ENCODE measurements at places on chromosomes 13 and 19.

- no peak for DNase-seq
Observed at GRCh38 chr13:42971691-42972347, 20.2 kb downstream of the EPSTI1 start.

GRCh38 chr19:961866-962620 is 22.1 kb upstream of the WDR18 start:
- peak; percentile 72 for DNase-seq

GRCh38 chr13:79631051-79631659 is 150.2 kb downstream of the NDFIP2 start:
- DNase-seq = peak; percentile 96

DNA sequence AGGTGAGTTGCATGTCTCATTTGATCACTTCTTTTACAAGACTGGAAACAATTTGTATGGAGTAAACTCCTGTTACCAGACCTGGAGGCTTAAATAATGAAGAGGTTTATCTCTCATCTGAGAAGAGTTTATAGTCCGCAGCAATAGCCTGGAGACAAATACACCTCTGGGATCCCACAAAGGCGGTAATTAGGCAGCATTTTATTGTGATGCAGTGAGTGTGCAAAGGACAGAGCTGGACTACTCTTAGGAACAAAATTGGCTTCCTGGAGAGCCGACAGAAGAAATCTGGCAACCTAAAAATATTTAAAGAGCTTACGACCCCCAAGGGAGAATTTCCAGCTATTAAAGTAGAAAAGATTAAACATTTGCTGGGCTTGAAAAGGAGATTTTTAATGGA is 11.8 kb upstream of the KATNAL1 start:
- no peak for DNase-seq

- DNase-seq = no peak
Observed at GRCh38 chr19:31260171-31260933, 88.9 kb downstream of the TSHZ3 start.

- DNase-seq = no peak
Observed at GRCh38 chr13:99347335-99347878, 40.2 kb upstream of the GPR183 start.

DNA sequence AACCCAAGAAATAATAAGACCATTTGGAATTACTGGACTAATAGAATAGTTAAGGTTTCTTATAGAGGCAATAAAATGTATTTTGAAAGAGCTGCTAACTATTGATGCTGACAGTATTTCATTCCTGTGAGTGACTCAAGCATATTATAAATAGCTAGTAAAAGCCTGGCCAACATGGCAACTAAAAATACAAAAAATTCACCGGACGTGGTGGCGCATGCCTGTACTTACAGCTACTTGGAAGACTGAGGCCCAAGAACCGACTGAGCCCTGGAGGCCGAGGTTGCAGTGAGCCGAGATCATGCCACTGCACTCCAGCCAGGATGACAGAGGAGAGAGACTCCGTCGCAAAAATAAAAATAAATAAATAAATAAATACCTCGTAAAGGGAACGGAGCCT is 5.4 kb upstream of the ICAM3 start:
- peak; percentile 51 for DNase-seq

DNA sequence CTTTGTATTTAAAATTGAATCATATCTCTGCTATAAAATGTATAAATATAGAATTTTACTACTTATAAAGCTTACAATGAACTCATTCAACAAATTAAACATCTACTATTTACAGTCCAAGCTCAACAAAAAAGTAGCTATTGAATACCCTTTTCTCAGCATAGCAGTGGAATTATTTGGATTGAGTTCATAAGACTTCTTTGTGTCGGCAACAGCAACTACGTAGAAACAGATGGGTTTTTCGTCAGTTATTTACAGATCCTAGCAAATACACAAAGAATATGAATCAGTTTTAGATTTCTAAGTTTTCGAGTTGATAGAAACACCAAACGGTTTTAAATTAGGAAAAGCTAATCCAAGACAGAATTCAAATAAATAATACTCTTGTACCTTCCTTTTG is 10.4 kb upstream of the NEK3 start:
- no peak for DNase-seq

DNA sequence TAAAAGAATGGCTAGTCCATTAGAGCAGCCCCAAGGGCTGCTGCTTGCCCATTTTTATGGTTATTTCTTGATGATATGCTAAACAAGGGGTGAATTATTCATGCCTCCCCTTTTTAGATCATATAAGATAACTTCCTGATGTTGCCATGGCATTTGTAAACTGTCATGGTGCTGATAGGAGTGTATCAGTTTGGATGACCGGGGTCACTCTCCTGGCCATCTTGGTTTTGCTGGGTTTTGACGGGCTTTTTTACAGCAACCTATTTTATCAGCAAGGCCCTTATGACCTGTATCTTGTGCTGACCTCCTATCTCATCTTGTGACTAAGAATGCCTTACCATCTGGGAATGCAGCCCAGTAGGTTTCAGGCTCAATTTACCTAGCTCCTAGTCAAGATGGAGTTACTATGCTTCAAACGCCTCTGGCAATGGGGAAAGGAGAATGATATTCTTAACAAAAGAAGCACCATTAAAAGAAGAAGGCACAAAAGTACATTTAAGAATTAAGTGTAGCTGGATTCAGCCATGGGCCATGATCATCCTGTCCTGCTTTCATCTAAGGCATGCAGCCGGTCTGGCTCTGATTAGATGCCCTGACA is 1156.0 kb downstream of the PCDH9 start:
- no peak for DNase-seq

DNA sequence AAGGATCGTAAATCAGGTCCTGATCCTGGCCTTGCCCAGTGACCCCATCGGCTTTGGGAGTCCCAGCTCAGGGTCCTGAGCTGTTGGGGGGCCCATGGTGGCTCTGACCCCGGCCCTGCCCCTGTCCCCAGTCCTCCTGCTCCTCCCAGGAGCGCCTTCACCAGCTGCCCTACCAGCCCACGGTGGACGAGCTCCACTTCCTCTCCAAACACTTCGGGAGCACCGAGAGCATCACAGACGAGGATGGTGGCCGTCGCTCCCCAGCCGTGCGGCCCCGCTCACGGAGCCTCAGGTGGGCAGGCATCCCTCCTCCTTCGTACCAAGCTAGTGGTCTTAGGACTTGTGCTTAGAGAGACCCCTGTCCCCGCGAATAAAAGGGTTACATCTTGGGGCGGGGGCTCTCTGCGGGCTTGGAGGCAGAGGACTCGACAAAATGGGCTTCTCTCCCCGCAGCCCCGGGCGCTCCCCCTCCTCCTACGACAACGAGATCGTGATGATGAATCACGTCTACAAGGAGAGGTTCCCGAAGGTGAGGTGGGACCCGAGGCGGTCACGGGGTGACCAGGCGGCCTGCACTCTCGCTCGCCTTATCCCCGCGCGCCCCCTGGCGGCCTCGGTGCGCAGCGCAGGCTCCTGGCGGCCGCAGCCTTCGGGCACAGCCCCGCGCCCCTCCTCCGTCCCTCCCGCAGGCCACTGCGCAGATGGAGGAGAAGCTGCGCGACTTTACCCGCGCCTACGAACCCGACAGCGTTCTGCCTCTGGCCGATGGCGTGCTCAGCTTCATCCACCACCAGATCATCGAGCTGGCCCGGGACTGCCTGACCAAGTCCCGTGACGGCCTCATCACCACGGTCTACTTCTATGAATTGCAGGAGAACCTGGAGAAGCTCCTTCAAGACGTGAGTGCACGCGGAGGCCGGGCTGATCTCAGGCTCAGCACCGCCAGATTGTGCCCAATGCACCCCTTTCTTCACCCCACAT is 9.1 kb downstream of the MAST1 start:
- peak; percentile 90 for DNase-seq

DNA sequence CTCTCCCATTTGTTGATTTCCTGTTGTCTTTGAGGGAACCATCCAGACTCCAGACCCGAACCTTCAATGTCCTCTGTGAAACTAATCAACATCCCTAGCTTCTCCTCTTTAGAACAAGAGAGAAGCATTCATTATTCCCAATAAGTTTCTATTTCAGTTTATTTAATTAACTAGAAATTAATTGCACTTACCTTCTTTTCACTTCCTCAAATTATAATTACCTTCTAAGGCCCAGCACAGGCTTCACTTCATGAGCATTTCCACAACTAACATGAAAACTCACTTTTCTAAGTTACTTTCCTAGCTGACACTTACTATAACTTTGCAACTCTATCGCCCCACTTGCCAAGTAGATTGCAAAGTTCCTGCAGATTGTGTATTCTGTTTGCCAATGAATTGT is 71.6 kb upstream of the HTR2A start:
- no peak for DNase-seq

DNA sequence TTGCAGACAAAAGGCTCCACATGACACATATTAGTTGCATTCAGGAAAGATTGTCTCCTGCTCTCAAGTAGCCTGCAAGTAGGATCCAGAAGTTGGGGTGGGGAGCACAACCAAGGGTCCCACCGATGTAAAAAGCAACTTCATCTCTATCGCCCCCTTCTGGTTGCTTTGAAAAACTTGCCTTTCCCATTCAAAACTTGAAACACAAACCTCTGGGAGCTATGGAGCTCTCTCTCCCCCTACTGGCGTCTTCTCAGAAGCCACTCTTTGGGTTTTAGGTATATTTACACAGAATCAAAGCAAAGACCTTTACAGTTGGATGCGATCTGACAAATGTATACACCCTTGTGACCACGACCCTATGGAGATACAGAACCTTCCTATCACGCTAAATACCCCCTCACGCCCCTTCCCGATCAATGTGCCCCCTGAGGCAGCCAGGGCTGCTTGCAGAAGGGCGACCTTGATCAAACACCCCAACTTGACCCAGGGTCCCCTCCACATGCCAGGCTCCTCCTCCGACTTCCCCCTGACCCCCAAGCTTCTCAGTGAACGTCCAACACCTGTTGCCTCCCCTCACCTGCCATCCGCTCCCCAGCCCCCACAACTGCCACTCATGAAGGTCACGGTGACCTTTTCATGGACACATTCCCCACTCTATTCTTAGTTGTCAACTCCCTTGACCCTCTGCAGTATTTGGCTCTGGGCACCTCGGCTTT is 10.1 kb downstream of the NOSIP start:
- DNase-seq = peak; percentile 89
